NCI-H1417 treated with DMSO at 0.1 percent for 48 hours (cell line): ENCODE measurements at places on chromosomes 1 and 21.

DNA sequence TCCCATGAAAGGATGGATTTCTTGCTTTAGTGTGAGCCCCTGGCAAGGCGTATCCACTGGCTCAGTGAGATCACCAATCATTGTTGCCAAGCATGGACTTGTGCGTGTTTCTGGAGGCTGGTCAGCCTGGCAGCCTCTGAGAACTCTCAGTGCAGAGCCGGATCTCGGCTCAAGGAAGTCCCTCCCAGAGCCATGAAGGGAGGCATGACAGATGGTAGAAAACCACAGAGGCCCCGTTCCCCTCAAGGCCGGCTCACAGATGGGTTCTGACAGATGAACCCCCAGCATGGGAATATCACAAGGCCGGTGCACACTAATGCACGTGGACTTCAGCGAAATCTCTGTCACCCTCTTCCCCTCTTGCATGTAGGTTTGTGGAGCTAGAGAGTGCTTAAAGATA is 290.5 kb downstream of the AJAP1 start:
- DNase-seq: no peak

GRCh38 chr1:217040711-217041455 is 317.7 kb upstream of the ESRRG start:
- no peak for DNase-seq

GRCh38 chr1:149962039-149962647 is 25.5 kb upstream of the MTMR11 start:
- DNase-seq: peak; percentile 46

GRCh38 chr1:167922611-167923074 is 8.7 kb upstream of the ADCY10 start:
- no peak for DNase-seq

- no peak for DNase-seq
Measured at GRCh38 chr1:58432851-58433668, 113.5 kb downstream of the OMA1 start.

GRCh38 chr1:33180226-33180910 is 1.5 kb downstream of the TRIM62 start:
- no peak for DNase-seq

DNA sequence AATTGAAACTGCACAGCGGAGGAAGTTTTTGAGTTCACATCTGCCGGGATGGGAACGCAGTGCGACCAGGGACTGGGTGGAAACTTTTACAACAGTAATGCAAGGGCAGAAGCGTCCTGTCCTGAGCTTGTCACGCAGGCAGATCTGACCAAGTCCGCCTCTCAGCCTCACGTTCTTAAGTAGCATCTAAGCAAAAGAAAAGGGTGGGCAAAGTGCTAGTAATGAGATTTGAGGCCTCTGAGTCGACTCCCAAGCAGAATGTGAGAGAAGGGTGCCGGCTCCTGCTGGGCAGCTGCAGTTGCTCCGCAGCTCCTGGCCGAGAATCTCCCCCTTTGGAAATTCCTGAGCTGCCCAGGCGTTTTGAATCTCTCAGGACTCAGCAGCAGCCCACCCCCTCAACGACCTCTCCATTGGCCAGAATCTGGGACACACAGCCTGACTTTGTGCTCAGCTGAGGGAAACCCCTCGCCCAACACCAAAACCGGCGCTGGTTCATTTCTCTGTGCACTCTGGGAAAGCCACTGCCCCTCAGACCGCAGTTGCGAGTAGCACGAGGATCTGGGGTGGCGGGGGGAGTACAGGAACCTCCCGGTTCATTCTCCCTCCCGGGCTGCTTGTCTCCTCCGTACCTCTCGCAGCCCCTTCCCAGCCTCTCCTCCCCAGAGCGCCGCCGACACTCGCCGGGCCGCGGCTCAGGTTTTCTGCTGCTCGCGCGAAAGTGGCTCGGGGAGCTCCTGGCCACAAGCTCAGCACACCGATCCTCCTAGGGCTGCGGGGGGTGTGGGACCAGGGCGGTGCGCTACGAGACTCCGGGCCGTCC is 913 bp upstream of the S1PR1 start:
- DNase-seq: no peak

DNA sequence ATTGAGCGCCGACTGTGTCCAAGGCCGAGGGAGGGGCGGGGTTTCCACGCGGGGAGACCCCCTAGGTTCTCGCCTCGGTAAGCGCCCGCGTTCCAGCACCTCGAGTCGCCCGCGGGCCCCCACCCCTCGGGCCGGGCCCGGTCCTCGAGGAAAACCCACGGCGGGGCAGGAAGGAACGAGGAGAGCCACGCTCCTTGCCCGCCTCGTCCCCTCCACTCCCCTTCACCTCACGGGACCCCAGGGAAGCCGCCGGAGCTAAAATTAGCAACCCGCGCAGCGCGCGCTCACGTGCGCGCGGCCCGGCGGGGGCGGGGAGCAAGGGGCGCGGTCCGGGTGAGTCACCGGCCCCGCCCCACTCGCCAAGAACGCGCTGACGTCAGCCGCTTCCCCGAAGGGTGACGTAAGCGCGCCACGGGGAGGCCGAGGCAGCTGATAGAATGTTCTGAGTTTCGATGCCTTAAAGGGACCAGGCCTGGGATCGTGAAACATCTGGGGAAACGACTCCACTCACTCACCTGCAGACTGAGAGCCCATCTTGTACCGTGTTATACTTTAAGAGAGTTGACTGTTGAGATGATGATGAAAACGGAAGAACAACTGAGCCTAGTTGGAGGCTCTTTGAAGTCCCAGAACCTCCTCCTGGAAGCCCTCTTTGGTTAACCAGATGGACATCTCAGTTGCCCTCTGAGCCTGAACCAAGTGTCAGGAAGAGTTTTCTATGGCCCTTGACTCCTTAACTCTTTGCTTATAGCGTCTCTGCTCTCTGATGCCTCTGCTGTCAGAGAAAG is 49.7 kb upstream of the ATF3 start:
- DNase-seq: peak; percentile 4

DNA sequence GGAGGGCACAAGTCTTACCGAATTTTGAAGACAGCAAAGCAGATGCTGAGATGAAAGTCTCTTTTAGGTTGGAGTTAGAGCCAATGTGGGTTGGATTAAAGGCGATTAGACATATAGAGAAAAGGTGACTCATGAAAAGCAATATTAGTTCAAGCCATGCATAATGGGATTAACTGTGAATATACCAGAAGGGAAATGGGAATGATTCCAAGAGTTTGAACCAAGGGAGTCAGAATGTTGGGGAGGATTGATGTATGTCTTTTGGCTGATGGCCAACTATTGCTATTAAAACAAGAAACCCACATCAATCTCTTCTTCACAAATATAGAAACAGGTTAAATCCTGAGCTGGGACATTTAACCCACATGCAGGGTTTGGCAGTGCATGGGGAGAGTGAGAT is 1.2 kb downstream of the HMGCS2 start:
- DNase-seq: no peak

GRCh38 chr21:45265721-45266517 is 21.8 kb downstream of the POFUT2 start:
- no peak for DNase-seq

DNA sequence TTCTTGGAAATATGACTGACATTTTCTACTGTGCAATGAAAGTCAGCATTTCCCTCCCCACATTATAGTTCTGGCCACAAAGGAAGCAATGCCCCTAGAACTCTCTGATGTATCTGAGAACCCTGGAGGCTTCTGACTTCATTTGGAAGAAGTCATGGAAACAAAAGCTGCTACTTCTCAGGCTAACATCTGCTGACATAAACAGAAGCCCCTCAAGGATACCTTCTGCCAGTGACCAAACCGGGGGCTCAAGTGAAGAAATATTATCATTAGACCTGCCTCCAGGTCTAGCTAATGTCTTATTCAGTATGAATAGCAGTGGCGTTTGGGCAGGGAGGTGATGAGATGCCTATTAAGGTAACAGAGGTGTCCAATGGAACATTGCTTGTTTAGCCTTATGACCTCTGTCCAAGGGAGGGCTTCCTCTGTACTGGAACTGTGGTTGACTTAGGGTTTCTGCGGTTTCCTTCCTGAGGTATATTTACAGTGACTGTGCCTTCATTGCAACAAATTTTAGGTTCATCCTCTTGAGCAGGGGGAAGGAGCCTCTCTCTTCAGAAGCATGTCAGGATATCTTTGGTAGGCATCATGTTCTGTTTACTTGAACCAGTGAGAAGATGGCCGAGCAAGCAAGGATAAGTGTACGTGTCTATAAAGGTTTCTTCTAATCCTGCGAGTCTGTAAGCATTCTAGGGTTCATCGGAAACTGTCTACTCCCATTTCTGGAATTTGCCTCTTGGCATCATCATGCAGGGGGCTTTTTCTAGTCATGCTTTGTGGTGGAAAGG is 161.7 kb downstream of the PBX1 start:
- no peak for DNase-seq

- DNase-seq: no peak
Measured at GRCh38 chr1:181090641-181091126, 2.2 kb downstream of the IER5 start.
